ENCODE measurements at places on chromosomes 7 and 10.

- peaks cover 39% of the 10 kb centered on the region for H3K4me1 ChIP-seq
- H3K27me3 ChIP-seq, result no peaks in the 10 kb centered on the region
- H3K27ac ChIP-seq, result peak overlapping the region; percentile 80
- H3K36me3 ChIP-seq, result no peaks in the 10 kb centered on the region
Observed at GRCh38 chr7:95047291-95047690, 139.9 kb downstream of the PPP1R9A start.

- no peaks in the 10 kb centered on the region for H3K36me3 ChIP-seq
- H3K4me3 ChIP-seq, result no peak overlapping the region
- H3K4me1 ChIP-seq, result peaks cover 5% of the 10 kb centered on the region
- no peak for DNase-seq
- no peaks in the 10 kb centered on the region for H3K27me3 ChIP-seq
- H3K27ac ChIP-seq, result no peak overlapping the region
Observed at GRCh38 chr10:104557966-104558365, 83.1 kb upstream of the SORCS3 start.

DNA sequence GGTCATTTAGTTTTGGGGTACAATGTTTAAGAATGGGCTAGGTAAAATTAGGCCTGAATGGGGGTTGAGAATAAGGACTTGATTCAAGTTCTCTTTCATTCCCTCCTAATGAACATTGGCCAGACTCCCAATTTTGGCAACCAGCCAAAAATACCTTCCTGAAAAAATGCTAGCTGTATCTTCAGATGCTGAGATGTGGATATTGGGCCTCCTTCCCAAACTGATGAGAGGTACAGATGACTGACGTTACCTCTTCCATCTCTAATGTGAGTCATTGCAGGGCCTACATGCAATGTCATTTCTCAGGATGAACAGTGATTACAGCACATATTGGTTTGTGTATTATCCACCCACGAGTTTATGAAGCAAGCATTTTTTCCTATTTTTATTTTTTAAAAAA is 151.6 kb downstream of the SND1 start:
- no peak overlapping the region for H3K4me3 ChIP-seq
- no peak for DNase-seq
- H3K27me3 ChIP-seq, result no peaks in the 10 kb centered on the region
- no peak overlapping the region for H3K27ac ChIP-seq

- no peak for DNase-seq
- no peaks in the 10 kb centered on the region for H3K36me3 ChIP-seq
- H3K4me1 ChIP-seq, result no peaks in the 10 kb centered on the region
- H3K27me3 ChIP-seq, result no peaks in the 10 kb centered on the region
Observed at GRCh38 chr10:128843972-128844371, 623.1 kb upstream of the MGMT start.

GRCh38 chr7:81694711-81695110 is 75.1 kb downstream of the HGF start:
- no peak for DNase-seq
- no peak overlapping the region for H3K4me3 ChIP-seq
